ENCODE measurements at places on chromosomes 2 and 18. TPM values are rescaled to one million over a fixed set of nuclear protein-coding genes. Genes with fewer than 3 reads are reported as not detected.

The TRIM43 gene
- total RNA-seq: not detected

The LYG2 gene
- not detected for total RNA-seq

The SCN1A gene
- 0.13 TPM for total RNA-seq

The UGT1A5 gene
- total RNA-seq: not detected

The CPS1 gene
- total RNA-seq: 30.0 TPM

The ABCG8 gene
- not detected for total RNA-seq

Data from smooth muscle cell of the pulmonary artery (primary cell).